Caudate nucleus (tissue), 63 donors: ENCODE measurements at places on chromosomes 3 and 15.

DNA sequence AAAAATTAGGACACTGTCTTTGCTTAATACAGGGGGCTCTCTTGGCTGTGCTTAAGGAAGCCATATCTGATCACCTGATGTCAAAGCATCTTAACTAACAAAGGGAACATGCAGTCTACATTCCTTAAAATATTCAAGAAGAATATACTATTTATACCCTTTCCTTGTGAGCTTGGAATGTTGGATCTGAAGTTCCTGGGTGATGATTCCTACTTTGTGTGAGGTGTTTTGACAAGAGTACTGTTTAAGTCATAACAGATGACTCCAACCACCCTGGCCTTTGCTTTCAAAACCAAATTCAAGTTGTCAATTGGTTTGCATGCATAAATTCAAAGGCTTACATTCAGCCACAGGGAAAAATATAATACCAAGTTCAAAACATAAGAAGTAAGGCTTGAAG, 862.7 kb upstream of the SEMA6D start:
- DNase-seq, result no peak

DNA sequence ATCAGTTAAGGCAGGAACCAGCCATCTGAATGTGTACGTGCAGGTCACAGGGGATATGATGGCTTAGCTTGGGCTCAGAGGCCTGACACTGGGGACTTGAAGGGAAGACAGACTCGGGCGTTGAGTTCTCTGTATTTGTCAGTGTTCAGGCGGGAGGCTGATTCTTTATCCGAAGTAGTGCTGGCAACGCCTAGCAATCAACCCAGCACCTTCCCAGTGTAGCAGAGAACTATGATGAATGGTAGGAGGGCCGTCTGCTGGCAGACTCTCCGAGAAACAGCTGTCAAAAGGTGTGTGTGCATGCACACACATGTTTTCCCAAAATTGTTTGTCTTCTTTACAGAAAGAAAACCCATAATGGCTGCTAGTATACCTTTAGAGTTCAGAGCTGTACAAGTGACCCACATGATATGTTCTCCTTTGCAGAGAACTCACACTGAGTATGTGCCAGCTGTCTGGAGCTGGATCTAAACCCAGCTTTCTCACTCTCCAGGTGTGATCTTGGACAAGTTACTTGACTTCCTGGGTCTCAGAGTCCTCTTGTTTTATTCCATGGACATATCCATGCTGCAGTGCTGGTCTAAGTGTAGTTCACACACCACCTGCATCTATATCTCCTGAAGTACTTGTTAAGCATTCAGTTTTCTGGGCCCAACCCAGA, 74.5 kb upstream of the LARS2 start:
- DNase-seq, result no peak

DNA sequence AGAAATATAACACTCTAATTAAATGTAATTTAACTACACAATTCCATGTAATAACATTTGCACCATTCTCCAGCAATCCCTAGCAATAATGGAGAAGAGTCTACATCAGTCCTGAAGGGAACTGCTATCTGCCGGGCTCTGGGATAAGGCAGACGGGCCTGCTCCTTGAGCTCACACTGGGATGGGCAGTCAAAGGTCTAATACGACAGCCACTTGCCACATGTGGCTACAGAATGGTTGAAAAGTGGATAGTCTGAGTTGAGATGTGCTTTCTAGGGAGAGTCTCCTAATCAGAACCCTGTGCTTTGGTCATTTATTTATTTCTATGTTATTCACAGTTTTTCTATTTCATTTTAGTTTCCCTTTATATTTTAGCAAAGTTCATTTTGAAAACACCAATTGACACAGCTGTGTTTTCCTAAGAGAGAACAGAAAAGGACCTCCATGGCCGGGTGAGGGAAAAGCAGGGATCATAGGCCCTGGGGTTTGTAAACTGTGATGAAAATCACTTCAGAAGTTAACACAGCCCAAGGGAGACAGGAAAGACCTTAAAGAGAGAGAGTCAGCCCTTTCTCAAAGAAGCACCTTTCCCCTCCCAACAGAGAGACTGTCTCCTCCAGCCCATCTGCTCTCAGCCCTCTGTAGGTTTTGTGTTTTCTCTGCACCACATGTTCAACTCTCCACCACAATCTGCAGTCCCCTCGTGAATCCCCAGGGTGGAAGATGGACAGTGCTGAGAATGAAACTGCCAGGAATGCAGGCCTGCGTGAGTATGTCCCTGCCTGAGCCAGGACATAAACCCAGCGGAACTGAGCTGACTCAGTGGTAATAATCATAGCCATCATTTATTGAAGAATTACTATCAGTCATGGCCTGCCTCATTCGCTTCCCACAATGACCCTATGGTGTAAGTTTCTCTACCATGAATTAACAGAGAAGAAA, 11.6 kb downstream of the FSIP1 start:
- no peak for DNase-seq

DNA sequence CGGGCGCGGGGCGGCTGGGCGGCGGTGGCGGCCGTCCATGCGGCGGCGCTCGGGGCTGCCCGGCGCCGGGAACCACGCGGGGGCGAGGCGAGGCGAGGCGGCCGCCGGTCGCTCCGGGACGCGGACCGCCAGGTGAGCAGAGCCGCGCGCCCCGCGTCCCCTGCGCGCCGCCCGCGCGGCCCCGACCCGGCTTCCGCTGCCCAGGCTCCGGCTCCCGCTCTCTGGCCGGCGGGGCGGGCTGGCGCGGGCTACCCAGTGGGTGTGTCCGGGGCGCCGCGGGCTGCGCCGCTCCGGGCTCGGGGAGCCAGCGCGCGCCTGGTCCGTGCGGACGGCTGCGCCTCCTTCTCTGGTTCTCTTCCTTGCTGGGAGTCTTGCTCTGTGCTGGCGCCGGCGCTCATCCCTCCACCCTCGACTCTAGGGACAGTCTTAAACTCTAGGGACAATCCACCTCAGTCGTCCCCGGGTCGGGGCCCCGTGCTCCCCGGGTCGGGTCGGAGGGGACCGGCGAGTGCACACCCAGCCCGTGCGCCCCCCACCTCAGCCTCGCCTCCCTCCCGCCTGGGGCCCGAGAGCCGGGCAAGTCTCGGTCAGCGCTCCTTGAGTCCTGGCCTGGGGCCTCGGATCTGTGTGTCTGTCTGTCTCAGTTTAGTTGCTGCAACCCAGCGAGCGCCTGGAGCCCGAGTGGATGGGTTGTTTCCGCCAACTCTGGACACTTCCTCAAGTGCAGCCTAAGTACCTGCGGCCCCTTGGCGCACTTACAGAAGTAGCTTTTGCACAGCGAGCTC, 488 bp downstream of the THSD4 start:
- DNase-seq, result no peak

DNA sequence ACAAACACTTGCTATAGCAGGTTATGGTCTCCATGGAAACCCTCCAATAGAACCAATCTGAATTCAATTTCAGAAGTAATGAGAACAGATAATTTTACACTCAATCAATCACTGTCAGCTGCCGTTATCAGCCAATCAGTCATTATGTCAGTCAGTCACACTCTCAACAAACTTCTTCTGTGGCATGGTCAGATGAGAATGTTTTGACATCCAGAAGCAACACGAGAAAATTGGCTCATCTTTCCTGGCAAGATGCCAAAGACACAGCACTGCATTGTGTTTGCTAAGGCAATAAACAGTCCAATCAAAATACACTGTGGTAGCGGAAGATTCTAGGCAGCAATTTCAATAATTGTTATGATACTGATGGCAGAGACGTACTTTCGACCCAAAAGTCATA, 190.7 kb downstream of the RORA start:
- DNase-seq, result no peak

- no peak for DNase-seq
These were observed 43.0 kb upstream of the SLC41A3 start for GRCh38 chr3:126126811-126127431.

DNA sequence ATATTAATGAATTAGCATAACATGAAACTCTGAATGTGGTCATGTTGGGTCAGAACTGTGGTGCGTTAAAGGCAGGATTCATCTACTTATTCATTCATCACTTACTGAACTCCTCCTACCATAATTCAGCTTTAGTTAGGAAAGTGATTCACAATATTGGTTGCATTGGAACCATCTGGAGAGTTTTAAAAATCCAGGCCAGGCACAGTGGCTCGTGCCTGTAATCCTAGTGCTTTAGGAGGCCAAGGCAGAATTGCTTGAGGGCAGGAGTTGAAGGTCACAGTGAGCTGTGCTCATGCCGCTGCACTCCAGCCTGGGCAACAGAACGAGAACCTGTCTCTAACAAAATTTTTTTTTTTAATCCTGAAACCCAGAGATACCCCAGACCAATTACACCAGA, 44.2 kb upstream of the ATG7 start:
- no peak for DNase-seq

DNA sequence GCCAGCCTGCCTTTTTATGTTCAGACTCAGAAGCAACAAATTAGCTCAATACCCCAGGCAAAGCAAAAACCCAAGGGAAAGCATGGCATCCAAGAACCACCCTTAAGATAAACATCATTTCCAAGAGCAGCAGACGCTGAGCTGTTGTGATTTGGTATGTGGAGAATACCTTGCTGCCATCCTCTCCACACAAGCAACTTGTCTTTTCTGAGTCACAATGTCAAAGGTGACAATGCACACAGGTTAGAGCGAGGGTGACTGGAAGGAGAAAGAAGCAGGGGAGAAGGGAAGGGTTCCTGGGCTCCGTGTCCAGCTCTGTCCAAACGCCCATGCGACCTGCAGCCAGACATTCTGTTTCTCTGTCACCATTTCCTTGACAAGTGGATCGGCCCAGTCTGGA, 6.0 kb downstream of the PCSK6 start:
- no peak for DNase-seq

GRCh38 chr3:18446149-18446825, 21.1 kb upstream of the SATB1 start:
- no peak for DNase-seq

DNA sequence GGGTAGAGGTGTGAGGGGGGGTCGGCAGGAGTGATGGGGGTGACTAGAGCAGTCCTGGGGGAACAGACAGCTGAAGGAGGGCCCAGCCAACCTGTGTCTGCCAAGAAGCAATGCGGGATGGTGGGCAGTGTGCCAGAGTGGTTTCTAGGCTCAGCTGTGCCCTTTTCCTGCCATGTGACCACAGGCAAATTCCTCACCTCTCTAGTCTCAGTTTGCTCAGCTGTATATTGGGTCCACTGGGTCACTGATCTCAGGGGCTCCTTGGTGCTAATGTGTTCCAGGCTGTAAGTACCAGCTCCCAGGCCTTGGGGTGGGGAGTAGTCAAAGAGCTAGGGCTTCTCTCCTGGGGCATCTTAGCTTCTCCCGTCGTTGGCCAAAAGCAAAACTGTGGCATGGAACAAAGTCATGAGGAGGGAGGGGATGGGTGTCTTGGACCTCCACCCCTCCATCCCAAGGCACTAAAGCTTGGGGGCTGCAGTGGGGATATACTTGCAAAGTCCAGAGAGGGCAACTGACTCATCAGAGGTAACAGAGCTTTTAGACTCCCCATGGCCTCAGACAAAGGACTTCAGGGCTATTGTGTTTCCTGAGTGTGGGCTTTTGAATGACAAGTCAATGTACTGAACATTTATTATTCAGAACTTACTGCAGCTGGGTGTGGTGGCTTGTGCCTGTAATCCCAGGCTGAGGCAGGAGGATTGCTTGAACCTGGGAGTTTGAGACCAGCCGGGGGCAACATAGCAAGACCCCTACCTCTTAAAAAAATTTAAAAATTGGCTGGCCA, 20.9 kb downstream of the SMAD6 start:
- no peak for DNase-seq

- peak; percentile 39 for DNase-seq
These were observed 36.8 kb downstream of the TLE3 start for GRCh38 chr15:70060993-70061305.

DNA sequence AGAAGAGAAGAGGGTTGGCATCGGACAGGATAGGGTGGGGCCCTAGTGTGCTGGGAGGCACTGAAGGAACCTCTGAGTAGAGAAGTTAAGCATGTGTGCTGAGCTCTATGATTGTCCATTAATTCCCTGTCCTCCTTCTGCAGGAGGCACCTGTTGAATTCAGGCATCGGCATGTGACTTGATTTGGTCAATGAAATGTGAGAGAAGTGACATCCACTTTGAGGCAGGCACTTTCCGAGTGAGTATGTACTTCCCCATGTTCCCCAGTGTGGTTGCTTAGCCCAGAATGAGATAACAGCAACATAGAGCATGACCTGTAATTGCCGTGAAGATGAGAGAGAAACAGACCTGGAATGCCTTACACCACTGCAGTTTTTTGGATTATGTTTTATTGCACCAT, 224.8 kb downstream of the RPLP1 start:
- DNase-seq, result no peak

- DNase-seq, result no peak
These were observed 34.2 kb upstream of the ACAD9 start for GRCh38 chr3:128845119-128845777.

DNA sequence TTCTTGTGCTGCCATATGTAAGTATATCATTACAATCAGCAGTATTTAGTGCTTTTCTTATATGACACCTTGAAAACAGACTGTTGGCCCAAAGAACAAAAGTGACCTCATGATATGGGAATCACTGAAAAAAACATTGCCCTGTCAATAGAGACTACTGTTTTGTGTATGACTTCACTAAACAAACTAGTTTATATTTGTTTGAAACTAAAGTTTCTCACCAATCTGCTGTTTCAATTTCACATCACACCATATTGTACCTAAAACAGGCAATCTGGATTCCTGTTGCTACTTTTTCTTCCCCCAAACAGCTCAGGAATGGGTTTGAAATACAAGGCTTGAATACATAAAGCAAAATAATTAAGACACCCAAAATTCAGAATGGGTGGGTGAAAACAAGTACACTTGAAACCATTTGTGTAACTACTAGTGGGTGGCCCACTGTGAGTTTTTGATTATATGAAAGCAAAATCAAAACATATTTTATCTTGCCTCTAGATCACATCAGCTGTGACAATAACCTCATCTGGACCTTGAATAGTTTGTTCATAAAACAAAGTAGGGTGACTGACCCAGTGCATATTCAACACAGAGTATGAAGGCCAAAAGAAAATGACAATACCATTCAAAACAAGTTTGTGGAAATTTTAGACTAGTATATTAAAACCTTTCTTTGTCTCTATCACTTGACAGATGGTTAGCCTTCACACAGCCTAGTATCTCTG, 5.9 kb downstream of the ZBTB20 start:
- DNase-seq, result no peak

- no peak for DNase-seq
These were observed 25.8 kb downstream of the SRGAP3 start for GRCh38 chr3:9223672-9224071.

DNA sequence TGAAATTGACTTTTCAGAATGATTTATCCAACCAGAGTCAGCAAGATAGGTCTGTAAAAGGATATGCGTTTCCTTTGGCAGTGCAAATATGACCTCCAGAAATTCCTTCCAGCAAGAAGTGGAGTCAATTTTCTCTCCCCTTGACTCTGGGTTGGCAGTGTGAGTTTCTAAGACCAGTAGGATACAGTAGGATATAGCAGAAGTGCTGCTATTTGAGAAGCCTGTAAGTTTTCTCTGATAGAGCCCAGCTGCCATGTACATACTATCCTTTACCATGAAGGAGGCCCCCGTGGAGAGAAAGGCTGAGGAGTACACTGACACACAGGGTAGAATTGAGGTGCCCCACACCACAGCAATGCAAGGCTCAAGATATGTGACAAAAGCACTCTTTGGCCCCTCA, 409.1 kb upstream of the PDZRN3 start:
- no peak for DNase-seq

GRCh38 chr15:75025107-75025506, 1.7 kb downstream of the PPCDC start:
- no peak for DNase-seq

- no peak for DNase-seq
These were observed 117.9 kb downstream of the MEGF11 start for GRCh38 chr15:66135664-66136063.
